Neural crest cell (in vitro differentiated cells): ENCODE measurements at places on chromosomes 5 and 9. TPM values are rescaled to one million over a fixed set of nuclear protein-coding genes. Genes with fewer than 3 reads are reported as not detected.

Gene IFNA13
- not detected in 2 replicates for total RNA-seq

Gene PCDHGB3
- 0.51 and 0.71 TPM in 2 replicates for total RNA-seq

Gene CER1
- 0.32 and 0.40 TPM in 2 replicates for total RNA-seq

Gene SLC6A3
- 0.16 and 0.27 TPM in 2 replicates for total RNA-seq

Gene C6
- not detected in 2 replicates for total RNA-seq

- DNase-seq, result no peak
Measured at GRCh38 chr5:136232316-136232715, 39.4 kb upstream of the SMIM32 start.

DNA sequence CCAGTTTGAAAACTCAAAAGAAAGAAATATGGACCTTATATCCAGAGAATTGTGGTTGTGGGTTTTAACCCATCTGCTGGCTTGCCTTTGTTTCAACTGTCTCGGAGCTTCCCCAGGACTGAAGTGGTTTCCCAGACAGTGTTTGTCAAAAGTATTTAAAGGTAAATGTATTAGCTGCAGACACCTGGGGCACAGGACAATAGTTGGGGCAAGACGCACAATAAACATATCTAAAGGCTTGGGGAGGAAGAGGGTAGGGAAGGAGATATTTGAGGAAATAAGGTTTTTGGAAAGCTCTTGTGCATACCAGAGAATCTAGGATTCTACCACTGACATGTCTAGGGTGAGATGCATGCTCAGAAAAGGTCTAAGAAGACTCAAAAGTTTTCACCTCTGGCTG lies 99.0 kb downstream of the ADAMTS2 start:
- no peak for DNase-seq
